ENCODE measurements at places on chromosomes 11 and 22.

GRCh38 chr11:17745023-17745772 is 10.6 kb downstream of the KCNC1 start:
- DNase-seq: no peak

GRCh38 chr11:12962306-12962705 is 46.8 kb upstream of the RASSF10 start:
- no peak for DNase-seq

DNA sequence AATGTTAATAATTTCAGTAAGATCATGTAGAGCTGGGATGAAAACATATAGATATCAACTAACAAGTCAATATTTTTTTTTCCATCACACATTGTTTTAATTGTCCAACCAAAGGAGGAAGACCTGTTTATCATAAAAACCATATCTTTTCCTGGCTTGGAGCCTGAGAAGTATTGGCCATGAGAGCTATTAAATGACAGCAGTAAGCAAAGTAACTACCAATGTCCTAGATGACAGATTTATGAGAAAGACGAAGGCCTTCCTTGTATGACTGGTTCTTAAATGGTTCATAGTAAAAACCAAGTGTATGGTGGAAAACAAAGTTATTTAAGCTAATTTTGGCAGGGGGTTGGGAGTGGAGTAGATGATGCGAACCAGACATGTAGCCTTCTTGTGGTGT is 1147.1 kb upstream of the TENM4 start:
- no peak for DNase-seq

- DNase-seq: no peak
Observed at GRCh38 chr11:65503949-65504673, 5.3 kb downstream of the MALAT1 start.

DNA sequence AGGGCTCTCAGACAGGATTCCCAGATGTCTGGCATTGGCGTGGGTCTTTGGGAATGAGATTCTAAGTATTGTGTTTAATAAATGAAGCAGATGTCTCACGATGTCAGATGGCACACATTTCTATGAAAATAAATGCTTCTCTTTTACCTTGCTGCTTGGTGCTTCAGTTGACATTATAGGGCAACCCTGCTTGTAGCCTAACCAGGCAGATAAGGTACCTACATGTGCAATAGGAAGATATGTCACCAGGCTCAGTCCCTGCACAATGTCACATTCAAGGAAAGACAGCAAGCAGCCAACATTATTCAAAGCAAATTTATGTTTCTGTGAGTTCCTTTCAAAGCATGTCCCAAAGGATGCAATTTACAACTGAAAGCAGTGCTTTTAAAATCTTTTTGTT is 43.4 kb upstream of the SYN3 start:
- DNase-seq: no peak

- DNase-seq: no peak
Observed at GRCh38 chr11:60084631-60085273, 3.7 kb upstream of the MS4A2 start.

- DNase-seq: no peak
Observed at GRCh38 chr22:35621451-35621850, 4.3 kb upstream of the MB start.

DNA sequence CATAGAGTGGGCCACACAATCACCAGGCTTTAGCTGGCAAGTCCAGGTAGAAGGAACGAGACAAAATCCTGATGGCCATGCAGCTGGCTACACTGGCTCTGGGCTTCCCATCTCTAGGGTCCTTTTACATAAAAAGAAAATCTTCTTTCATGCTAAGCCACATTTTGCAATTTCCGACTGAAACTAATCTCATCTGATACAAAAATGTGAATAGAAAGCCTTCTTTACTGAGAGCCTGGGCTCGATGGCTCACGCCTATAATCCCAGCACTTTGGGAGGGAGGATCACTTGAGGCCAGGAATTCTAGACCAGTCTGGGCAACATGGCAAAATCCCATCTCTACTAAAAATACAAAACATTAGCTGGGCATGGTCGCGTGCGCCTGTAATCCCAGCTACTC is 67.2 kb downstream of the MICAL3 start:
- DNase-seq: no peak

GRCh38 chr22:25802018-25802417 is 60.0 kb downstream of the MYO18B start:
- DNase-seq: no peak

- DNase-seq: no peak
Observed at GRCh38 chr22:27554106-27554811, 247.3 kb downstream of the MN1 start.

GRCh38 chr11:82233201-82233600 is 500.5 kb downstream of the FAM181B start:
- no peak for DNase-seq

DNA sequence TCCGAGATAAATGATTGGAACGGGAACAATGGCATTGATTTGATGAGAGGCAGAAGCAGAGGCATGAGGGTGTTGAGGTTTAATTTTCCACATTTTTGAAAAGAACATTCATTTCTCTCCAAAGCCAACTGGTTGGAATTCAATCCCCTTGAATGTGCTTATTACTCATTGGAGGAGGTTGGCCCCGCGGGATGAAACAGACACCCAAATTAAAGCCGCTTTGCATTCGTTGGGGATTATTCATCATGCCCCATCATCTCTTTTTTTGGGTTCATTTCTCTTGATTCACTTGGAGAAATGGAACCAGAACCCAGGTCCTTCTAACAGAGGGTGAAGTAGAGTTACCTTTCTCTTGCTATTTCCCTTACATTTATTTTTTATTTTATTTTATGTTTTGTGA is 47.6 kb upstream of the PARVG start:
- no peak for DNase-seq

- no peak for DNase-seq
Observed at GRCh38 chr11:105456950-105457349, 152.9 kb upstream of the GRIA4 start.

DNA sequence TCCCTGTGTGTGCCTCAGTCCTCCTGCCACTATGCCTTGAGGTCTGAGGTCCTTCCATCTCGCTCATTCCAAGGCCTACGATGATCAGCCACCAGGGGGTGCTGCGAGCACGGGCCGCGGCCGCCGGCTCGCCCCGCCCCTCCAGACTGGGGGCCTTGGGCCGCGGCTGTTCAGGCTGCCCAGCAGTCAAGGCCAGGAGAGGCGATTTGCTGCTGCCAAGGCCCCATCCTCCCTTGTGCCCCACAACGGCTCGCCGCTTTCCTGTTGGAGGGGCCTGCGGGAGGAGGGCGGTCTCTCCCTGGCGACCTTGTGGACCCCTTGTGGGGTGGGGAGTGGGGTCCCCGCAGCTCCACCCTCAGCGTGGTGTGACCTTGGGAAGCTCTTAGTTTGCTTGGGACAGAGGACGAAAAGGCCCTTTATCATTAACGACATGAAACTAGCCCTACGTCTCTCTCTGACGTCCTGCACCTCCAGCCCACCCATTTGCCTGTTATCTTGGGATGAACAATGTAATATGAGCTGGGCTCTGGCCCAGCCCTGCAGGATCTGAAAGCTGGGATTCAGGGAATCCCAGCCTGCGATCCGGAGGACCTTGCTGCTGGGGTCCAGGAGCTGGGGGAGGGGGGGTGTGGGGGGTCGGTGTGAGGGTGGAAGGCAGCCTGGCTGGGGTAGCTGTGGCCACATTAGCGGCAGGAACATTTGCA is 5.3 kb upstream of the GALR3 start:
- peak; percentile 68 for DNase-seq

GRCh38 chr11:62726915-62727164 is 417 bp downstream of the HNRNPUL2 start:
- DNase-seq: no peak

GRCh38 chr11:47705721-47706120 is 9.4 kb downstream of the AGBL2 start:
- DNase-seq: no peak

- no peak for DNase-seq
Observed at GRCh38 chr11:124535552-124536232, 7.8 kb downstream of the OR8B12 start.

DNA sequence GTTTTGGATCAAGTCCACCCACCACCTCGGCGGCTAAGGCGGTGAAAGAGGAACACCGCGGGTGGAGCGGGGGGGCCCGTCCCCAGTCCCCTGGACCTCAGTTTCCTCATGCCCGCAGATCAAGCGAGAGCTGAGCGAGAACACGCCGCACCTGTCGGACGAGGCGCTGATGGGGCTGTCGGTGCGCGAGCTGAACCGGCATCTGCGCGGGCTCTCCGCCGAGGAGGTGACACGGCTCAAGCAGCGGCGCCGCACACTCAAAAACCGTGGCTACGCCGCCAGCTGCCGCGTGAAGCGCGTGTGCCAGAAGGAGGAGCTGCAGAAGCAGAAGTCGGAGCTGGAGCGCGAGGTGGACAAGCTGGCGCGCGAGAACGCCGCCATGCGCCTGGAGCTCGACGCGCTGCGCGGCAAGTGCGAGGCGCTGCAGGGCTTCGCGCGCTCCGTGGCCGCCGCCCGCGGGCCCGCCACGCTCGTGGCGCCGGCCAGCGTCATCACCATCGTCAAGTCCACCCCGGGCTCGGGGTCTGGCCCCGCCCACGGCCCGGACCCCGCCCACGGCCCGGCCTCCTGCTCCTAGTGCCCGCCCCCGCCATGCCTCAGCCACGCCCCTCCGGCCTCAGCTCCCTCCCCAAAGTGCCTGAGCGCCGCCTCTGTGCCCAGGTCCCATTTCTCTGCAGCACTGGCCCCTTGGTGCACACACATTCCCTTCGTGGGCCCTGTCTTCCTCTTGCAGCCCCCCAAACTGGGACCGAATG is 12.7 kb downstream of the MAFF start:
- DNase-seq: peak; percentile 42

DNA sequence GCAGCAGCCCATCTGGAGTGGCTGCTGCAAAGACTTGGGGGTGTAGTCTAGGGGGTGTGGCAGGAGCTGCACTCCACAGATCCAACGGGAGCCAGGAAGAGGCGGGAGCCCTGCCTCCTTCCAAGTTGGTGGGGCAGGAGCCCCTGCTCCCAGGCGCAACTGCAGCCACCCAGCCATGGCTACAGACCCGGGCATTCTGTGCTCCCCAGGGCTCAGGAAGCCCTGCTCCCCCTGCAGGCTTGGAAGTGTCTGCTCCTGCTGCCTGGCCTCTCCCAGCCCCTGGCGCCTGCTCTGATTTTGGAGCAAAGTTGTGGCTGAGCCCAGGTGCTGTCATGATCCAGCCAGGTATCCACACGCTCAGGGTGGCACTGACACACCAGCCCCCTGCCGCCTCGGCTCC is 58.5 kb downstream of the CCDC34 start:
- DNase-seq: no peak

GRCh38 chr11:1336836-1337646 is 27.6 kb upstream of the TOLLIP start:
- DNase-seq: no peak

DNA sequence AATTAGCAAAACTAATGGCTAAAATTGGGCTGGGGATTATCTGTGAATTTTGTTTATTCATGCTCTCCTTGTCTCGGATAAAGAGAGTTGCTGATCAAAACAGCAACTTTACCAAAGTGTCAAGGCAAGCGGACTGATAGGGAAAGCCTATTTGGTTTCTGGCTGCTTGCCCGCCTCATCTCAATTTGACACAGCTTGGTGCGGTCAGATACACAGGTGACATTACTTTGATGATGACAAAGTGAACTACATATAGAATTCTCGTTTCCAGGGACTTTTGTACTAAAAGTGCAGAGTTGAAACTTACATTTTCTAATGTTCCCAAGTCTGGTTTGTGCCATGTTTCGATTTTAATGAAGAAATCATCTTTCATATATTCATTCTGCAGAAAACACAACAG is 22.8 kb downstream of the PITPNB start:
- DNase-seq: no peak

DNA sequence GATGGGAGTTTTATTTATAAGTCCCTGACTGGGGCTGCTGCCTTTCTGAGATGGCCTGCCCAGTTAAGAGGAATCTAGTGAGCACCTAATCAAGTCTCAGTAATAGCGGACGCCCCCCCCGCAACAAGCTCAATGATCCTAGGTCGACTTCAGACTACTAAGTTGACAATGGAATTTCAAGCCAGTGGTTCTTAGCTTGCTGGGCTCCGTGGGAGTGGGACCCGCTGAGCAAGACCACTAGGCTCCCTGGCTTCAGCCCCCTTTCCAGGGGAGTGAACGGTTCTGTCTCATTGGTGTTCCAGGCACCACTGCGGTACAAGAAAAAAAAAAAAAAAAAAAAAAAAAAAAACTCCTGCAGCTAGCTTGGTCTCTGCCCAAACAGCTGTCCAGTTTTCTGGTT is 156.8 kb upstream of the CARD18 start:
- no peak for DNase-seq

- DNase-seq: no peak
Observed at GRCh38 chr11:71998061-71998460, 648 bp upstream of the IL18BP start.

GRCh38 chr22:28019360-28019759 is 100.3 kb upstream of the PITPNB start:
- DNase-seq: no peak

DNA sequence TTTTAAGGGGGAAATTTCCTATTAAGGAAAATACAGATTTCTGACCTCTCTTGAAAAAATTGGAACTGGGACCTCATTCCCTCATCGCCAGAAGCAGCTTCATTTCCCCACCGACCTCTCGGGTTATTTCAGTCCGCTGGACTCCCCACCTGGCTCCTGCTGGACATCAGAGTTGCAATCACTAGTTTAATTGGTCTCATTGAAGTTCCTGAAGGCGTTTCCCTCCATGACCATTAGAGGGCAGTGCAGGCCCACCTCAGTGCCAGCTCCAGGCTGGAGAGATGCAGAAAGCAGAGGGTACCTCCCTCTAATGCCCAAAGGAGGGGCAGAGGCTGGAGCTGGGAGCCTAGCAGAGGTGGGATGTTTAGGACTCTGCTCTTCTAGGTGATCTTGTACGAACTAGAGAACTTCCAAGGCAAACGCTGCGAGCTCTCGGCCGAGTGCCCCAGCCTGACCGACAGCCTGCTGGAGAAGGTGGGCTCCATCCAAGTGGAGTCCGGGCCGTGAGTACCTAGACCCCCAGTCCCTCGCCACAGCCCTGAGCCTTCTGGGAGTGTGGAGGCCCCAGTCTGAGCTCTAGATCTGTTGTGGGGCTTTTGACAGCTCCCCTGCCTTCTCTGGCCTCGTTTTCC is 2.7 kb downstream of the CRYBB3 start:
- DNase-seq: peak; percentile 4

GRCh38 chr11:72633068-72633467 is 41.2 kb downstream of the PDE2A start:
- no peak for DNase-seq

GRCh38 chr11:60952742-60953170 is 780 bp upstream of the SLC15A3 start:
- DNase-seq: no peak
